ENCODE measurements at places on chromosomes 16 and 17. TPM values are rescaled to one million over a fixed set of nuclear protein-coding genes. Genes with fewer than 3 reads are reported as not detected.

DNA sequence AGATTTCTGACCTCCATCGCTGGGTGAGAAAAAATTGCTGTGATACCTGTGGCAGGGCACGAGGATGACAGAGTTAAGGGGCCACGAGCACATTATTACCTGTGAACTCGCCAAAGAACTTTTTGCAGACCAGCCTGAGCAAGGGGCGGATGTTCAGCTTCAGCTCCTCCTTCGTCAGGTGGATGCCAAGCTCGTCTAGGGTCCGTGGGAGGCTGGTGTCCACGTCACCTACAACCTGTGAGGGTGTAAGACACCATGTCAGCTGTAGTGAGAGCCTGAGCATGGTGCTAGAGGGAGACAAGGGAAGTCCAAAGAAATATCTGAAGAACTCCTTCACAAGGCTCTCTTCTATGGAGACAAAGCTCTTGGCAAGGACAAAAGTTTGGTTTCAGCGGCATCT is 17.1 kb downstream of the HIGD1B start:
- no peak for DNase-seq

DNA sequence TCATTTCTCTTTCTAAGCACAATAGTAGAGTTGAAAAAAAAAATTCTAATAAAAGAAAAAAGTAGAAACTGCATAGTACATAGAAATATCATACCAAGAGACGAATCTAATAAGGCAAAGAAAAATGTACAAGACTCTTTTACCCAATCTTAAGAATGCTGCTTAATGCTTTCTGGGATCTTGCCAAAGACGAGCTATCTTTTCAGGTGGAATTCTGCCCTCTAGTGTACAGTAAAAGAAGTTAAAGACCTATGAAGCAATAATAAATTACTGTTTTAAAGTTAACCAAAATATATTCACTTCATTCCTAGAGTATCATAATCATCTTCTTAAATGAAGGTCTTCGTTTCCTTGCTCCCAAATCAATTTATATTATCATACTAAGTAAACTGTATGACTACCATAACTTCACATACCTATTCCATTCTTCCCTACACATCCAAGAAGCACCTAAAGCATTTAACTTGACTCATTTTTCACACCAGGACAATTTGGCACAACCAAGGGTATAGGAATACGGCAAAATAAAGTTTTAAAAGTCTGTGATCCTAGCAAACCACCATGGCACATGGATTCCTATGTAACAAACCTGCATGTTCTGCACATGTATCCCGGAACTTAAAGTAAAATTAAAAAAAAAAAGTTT is 47.7 kb downstream of the CFDP1 start:
- no peak for DNase-seq

The RPL38 gene
- total RNA-seq, result 724 TPM

DNA sequence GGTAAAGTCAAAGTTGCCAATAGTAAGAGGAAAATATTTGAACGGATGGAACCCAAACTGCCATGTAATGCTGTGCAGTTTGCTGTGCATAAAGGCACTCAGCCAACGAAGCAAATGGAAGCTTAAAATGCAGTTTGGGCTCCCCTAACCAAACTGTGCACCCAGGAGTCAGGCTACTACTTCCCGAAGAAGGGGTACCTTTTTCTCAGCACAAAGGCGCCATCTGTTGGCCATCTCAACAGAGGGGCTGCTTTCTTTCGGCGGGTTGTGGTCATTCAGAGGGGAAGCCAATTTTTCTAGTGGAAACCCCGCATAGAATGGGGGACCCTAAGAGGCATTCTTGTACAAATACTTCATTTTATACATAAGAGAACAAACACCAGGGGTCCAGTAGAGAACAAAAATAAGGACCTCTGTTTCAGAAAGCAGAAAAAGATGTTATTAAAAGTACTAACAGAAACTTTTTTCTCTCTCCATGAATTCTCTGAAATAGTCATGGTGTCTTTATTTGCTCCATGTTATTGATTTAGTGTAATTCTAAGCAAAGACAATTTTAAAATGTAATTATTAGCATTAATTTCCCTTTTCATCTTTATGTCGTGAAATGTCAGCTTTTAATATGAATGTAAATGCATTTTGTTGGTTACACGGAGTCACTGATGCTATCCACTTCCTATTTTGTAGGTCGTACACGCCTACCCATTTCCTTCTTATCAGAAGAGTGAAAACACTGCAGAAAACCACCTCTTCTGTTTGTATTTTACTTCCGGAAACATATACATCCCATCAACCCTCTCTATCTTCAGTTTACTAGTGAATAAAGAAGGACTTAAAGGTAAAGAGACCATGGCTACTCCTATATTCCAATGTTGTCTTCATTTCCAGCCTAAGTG is 453.3 kb downstream of the KCNJ2 start:
- peak; percentile 58 for DNase-seq

The NOD2 gene
- total RNA-seq, result 0.45 TPM

DNA sequence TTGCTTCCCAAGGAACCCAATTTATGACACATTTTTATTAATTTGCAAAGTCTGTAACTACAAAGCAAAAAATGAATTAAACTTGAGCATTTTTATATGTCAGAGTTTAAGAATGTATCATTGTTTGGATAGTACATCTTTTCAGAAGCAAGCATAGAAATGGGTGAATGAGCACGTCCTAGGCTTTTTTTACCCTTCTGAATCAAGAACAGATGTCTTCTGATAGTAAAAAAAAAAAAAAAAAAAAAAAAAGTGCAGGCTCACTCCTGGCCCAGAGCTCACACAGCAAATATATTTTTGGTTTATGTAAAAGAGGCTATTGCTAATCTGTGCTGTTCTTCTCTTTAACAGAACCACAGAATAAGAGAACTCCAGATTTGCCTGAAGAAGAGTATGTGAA is 6.3 kb downstream of the TERF2IP start:
- DNase-seq, result no peak

GRCh38 chr16:20930365-20930690 is 29.8 kb downstream of the LYRM1 start:
- no peak for DNase-seq

The LLGL2 gene
- total RNA-seq, result 5.1 TPM

The ADCY9 gene
- 53.5 TPM for total RNA-seq

The CHP2 gene
- total RNA-seq, result not detected

DNA sequence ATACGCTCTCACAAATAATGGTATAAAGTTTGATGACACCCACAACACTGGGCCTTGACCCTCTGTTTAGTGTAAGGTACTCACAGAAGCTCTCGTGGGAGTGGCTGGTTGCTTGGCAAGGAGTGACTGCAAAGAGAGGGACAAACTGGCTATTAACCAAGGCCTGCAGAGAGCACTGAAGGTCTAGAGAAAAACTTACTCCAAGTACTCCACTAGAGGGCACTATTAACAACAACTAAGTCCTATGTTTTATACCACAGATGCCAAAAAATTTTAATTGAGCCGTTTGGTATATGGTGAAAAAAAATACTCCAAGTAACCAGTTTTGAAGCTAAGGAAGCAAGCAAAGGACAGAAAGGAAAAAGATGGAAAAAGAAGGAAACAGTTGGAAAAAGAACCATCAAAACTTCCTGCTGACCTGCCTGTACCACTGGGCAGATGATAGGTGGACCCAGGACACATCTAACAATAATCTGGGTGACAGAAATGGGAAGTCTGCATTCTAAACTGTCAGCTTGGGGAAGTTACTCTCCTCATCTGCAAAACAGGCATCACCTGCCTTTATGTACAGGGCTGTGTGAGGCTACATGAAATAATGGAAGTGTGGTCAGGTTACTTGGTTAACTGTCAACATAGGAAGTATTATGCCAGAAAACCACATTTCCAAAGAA is 23.2 kb downstream of the DYNC1LI2 start:
- DNase-seq, result peak; percentile 35

The CLDN6 gene
- total RNA-seq, result not detected

GRCh38 chr17:79112471-79112870 is 37.8 kb downstream of the ENGASE start:
- no peak for DNase-seq

- DNase-seq, result no peak
Observed at GRCh38 chr17:62981933-62982332, 15.9 kb downstream of the TANC2 start.

DNA sequence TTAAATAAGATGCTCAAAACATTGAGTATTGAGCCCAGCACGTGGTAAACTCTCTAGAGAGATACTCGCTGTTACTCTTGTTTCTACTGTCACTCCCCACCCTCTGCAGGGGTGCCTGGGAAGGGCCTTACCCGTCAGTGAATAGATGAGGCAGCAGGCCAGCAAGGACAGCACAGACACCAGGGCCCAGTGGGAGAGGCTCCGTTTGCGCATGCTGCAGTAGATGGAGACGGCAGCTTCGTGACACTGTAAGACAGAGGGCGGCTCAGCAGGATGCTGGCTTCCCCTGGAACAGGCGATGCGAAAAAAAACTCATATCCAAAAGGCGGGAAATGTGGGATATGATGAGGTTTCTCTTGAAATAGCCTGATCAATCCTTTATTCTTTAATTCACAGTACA is 20.0 kb downstream of the SLC38A8 start:
- DNase-seq, result no peak

- DNase-seq, result no peak
Observed at GRCh38 chr17:74049967-74050458, 153.5 kb upstream of the RPL38 start.

DNA sequence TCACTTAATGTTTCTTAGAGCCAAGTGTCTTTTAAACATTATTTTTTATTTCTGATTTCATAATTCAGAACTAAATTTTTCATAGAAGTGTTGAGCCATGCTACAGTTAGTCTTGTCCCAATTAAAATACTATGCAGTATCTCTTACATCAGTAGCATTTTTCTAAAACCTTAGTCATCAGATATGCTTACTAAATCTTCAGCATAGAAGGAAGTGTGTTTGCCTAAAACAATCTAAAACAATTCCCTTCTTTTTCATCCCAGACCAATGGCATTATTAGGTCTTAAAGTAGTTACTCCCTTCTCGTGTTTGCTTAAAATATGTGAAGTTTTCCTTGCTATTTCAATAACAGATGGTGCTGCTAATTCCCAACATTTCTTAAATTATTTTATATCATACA is 13.6 kb upstream of the BCAS3 start:
- no peak for DNase-seq

DNA sequence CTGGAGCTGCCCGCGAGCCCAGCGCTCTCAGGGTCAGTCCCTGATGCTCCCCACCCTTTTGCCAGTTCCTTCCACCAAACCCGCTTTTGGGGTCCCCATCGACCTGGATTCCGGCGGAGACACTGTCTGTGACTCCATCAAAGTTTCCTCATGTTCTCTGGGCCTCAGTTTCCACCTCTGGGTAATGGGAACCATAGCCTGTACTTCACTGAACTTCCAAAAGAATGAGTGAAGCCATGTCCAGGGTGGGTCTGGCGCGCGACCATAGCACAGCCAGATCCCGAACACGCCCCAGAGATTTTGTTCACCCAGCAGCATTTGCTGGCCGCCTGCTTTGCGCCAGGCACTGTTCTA is 327 bp downstream of the SDR42E2 start:
- no peak for DNase-seq

GRCh38 chr17:9763643-9764042 is 27.7 kb downstream of the DHRS7C start:
- DNase-seq, result no peak

DNA sequence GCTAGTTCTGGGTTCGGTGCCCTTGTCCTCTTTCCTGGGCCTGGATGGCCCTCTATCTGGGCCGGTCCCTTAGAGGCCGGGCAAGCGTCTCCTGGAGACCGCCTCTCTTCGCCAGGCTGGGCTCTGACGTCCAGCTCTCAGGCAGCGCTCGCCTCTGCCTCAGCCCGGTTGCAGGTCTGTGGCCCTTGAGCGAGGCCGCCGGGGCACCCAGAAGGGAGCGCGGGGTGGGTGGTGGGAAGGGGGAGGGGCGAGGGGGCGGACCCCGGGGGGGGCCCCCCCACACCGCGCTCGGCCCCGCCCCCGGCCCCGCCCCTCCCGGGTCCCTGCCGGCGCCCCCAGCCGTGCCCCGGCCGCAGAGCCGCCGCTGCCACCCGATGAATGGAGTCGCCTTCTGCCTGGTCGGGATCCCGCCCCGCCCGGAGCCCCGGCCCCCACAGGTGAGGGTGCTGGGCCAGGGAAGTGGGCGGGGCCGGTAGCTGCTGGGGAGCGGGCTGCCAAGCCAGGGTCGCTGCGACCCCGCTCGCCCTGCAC is at the start of gene ARHGAP23:
ARHGAP23 (plus strand) TSS at position 353 of the 531 bp plus-strand sequence; CDS start at position 375, 22 bp downstream.
- DNase-seq, result peak; percentile 86

- no peak for DNase-seq
Observed at GRCh38 chr16:3696425-3697218, 20.7 kb downstream of the TRAP1 start.

GRCh38 chr17:80285237-80285920 is 24.7 kb downstream of the RNF213 start:
- DNase-seq, result peak; percentile 18

DNA sequence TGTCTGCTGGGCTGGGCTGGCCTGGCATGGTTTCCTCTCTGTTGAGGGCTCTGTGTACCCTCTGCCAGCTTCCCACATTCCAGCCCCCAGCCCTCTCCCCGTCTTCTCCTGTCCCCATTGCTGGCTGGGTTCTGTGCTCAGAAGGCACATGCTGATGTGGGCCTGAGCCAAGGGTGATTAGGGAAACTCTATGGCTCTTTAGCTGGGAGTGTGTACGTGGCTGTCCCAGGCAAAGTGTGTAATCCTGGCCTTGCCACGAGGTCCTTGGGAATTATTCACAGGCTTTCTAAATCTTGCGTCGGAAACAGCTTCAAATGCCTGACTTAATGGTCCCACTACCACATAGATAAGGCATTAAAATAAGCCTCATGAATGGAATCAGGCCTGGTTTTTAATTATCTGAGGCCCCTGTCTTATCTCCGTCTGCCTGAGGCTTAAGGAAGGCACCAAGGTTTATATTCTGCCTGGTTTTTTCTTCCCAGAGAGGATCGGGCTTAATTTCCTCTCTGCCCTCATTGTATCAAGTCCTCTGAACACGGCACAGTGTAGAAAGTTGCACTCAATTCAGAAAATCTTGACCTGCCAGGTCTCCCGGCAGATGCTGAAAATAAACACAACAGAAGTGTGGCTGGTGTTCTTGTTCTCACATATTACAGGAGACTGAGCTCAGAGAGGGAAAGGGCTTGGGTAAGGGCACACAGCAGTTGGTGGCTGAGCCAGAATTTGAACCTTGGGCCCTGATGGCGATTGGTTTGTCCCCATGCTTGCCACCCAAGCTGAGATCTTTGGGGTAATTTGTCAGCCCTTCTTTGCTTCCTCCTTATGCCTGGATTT is 52.9 kb upstream of the LGALS9 start:
- DNase-seq, result peak; percentile 51

GRCh38 chr17:3007651-3008121 is 55.7 kb downstream of the OR1D5 start:
- no peak for DNase-seq

The RPUSD1 gene
- total RNA-seq, result 8.7 TPM

GRCh38 chr16:11264155-11264832 is 4.8 kb downstream of the TNP2 start:
- DNase-seq, result no peak

GRCh38 chr17:73423159-73423715 is 111.4 kb upstream of the CDC42EP4 start:
- peak; percentile 19 for DNase-seq

DNA sequence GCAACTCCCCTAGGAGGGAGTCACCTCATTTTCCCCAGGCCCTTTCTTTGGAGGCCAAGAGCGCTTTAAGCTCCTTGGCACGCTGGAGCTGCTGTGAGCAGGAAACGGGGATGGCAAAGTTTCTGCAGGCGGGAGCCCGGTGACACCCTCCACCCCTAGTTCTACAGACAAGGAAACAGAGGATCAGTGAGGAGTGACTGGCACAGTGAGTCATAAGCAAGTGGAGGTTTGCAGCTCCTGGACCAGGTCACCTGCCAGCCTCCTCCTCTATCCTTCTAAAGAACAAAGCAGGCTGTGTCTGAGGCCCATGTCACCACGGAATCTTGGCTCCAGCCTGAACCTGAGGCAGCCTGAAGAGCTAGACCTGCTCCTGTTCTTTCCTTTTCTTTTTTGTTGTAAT is 141.9 kb downstream of the TMEM132E start:
- no peak for DNase-seq

All from left ventricle myocardium superior (tissue), 1 donor.